ENCODE measurements at places on chromosomes 12 and 14.

- DNase-seq: no peak
Observed at GRCh38 chr12:45217846-45218245, 2.0 kb downstream of the ANO6 start.

DNA sequence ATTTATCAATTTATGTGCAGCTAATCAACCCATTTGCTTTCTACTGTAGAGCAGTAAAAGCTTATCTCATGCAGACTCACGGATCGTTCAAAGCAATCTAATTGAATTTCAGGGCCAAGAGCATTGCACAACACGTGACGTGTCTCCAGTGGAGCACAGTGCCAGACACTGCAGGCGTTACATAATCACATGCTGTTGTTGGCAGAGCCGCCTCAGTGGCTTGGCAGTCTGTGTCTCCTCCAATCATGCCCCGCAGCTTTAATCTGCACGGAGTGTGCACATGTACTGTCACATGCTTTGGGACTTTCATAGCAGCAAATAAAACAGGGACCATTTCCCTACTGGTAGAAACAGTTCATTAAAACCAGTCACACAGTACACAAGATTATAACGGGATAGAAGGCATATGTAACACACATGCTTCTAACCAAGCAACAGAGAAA lies 309.3 kb downstream of the ITPR2 start:
- DNase-seq: no peak

DNA sequence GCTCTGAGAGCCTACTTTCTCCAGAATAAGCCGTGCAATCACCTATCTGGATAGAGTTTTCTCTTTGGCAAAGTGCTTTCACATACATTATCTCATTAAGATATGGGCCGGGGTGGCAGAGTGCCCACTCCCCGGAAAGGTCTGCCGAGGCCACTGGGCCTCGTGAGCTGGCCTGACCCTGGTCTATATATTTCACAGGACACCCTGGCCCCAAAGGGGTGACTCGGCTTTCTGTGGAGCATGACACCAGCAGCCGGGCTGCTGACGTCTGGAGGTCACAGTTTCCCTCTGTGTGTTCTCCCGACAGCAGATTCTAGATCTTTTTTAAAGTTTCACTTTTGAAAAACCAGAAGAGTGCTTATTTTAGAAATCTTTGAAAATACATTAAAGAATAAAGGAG lies 27.9 kb upstream of the ATP2A2 start:
- DNase-seq: no peak

DNA sequence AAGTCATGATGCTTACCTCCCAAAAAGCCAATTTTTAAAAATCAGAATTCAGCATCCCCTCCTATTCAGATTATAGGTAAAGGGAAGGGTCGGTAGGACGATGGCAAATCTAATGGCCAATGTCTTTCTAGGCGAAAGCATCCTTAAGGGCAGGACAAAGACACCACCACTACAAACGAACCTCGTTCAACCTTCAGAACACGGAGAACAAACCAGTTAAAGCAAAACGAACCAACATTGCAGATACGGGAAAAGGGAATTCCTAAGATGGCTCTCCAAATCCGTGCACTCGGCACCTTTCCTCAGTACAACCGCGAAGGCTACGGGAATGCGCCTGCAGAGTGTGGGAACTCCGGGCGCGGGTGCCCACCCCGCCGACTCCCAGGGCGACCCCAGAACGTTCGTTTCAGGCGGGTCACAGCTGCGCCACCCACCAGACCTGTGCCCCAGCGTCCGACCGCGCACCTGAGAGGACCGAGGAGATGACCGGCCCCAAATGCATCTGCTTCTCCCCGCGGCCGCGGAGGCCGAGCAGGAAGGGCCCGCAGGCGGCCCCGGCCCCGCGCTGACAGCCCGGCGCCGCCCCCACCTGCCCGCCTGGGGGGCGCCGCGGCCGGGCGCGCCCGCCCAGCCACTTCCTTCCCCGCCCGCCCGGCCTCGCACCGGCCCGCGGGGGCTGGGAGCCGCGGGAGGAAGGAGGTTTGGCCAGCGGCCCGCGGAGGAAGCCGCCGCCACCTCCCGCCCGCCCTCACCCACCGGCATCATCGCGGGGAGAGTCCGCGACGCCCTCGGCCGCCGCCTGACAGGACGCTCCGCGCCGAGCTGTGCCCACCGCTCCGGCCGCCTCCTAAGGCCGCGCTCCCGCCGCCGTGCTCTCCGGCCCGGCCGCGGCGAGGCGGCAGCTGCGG lies 578 bp downstream of the PPP1R13B start:
- DNase-seq: peak; percentile 29

- DNase-seq: no peak
Observed at GRCh38 chr12:124497039-124497438, 70.4 kb downstream of the NCOR2 start.

DNA sequence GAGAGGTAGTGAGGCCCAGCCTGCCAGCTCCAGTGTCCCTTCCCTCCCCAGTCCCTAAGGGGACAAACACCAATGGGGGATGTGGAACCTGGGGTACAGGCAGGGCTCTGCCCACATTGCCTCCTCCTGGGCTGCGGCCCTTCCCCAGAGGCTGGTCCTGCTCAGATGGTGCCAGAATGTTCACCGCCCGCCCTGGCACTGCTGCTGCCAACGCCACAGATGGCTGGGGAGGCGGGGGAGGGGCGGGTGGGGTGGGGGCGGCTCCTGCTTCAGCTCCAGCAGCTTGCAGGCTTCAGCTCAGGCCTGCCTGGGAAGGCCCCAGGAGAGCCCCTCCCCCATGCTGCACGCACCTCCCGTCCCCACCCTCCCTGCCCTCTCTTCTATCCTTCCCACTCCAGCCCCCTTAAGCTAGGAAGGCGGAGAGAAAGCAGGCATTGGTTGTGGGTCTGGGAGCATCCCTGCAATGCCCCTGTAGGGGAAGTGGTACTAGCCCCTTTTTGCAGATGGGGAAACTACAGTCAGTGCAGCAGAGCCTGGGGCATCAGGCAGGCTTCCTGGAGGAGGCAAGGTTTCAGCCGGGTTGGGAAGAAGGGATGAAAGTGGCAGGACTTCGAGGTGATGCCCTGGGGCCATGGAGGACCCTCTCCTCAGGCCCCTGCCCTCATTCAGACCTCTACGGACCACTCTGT lies 2.0 kb upstream of the BEGAIN start:
- no peak for DNase-seq
